ENCODE measurements at places on chromosomes 11 and 22. TPM values are rescaled to one million over a fixed set of nuclear protein-coding genes. Genes with fewer than 3 reads are reported as not detected.
A peak's percentile ranks its signal among the peaks of the same experiment; 100 is the strongest.

GRCh38 chr11:96146765-96147164 lies 196.2 kb downstream of the MAML2 start:
- no peak for DNase-seq

- DNase-seq = no peak
These were observed 99.3 kb downstream of the WNT7B start for GRCh38 chr22:45877651-45878050.

- no peak for DNase-seq
These were observed 2.9 kb upstream of the ABCC8 start for GRCh38 chr11:17479284-17480214.

Gene CHCHD10
- total RNA-seq = 14.9 TPM

- DNase-seq = no peak
These were observed 38.8 kb downstream of the PDE2A start for GRCh38 chr11:72635309-72635915.

DNA sequence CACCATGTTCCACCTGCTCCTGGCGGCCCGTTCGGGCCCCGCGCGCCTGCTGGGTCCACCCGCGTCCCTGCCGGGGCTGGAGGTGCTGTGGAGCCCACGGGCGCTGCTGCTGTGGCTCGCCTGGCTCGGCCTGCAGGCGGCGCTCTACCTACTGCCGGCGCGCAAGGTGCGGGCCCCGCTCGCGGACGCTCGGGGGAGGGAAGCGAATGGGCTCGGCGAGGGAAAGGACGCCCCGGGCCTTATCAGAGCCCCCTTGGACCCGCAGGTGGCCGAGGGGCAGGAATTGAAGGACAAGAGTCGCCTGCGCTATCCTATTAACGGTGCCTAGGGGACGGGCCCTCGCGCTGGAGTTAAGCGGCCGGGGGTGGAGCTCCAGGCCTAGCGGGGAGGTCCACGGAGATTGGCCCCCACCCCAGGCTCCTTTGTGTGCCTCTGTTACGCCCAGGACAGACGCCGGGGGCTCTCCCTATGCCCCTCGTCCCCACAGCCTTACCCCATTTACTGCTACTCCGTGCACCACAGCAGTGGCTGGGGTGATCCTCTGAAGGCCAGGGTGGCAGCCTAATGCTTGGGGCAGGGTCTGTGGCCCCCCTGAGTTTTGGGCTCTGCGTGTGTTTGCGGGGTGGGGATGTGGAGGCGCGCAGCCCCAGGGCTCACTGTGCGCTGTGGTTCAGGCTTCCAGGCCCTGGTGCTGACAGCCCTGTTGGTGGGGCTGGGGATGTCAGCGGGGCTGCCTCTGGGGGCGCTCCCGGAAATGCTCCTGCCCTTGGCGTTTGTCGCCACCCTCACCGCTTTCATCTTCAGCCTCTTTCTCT lies 1.1 kb downstream of the TM7SF2 start:
- DNase-seq = no peak

Gene BEST1
- total RNA-seq = 0.62 TPM

Gene ART1
- not detected for total RNA-seq

GRCh38 chr11:4480577-4481239 lies 1.7 kb upstream of the OR52K1 start:
- DNase-seq = no peak

DNA sequence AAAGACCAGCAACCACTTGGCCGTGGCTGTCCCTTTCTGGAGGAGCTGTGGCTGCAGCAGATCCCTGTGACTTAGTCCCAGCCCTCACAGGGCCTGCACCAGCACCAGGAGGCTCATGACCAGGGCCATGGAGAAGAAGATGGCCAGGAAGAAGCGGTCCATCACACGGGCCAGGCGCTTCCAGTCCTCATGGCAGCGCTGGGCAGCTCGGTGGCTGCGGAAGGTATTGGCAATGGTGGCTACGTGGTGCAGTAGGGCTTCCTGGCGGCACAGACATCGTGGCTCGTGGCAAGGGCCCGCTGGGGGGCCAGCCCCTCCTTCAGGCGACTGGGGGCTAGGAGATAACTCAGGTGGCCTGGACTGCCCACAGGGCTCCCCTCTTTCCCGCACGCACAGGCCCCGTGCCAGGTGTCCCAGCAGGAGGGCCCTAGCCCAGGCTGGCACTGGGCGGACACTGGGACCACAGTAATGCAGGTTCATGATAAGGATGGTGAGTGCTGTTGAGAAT lies 5.1 kb downstream of the CHRNA10 start:
- DNase-seq = no peak

GRCh38 chr11:26095340-26095739 lies 236.6 kb upstream of the ANO3 start:
- no peak for DNase-seq

Gene RFPL3
- total RNA-seq = not detected

DNA sequence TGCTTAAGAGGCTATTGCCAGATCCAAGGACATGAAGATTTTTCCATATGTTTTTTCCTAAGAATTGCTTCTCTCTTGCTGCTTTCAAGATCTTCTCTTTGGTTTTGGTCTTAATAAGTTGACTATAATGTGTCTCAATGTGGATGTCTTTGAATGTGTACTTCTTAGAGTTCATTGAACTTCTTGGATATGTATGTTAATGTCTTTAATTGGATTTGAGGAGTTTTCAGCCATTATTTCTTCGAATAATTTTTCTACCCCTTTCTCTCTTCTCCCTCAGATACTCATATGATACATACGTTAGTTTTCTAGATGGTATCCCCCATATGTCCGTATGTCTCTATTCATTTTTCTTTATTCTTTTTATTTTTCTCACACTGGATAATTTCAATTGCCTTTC lies 13.2 kb downstream of the CABIN1 start:
- no peak for DNase-seq

DNA sequence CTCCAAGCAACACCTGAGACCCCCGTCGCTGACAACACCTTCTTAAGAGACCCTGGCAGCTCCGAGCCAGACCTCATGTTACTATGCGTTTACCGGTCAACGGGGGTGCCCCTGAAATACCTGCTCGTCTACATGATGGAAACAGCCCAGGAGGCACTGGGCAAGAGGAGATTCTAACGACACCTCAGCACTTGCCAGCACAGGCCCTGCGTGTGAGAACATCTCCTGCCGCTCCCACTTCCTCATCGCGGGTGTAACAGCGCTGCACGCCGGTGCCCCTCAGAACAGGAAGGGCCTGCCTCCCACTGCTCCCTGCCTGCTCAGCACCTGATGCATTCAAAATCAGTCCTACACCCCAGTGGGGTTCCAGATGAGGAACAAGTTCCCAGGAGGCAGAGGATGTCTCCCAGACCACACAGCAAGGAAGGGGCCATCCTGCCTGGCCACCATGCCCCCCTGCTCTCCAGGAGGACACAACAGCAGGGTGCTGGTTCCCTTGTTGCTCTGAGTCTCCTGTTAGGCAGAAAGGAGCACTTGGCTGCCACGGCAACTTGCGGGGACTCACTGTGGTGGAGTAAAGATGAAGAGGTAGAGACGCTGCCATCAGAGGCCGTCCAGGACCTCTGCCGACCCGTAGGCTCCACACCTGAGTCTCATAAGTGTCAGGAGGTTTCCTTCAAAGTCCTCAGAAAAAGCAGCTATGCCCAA lies 2.1 kb downstream of the TOLLIP start:
- peak; percentile 5 for DNase-seq

GRCh38 chr11:35322318-35322979 lies 96.9 kb downstream of the SLC1A2 start:
- no peak for DNase-seq

Gene MCAM
- total RNA-seq = 88.8 TPM

DNA sequence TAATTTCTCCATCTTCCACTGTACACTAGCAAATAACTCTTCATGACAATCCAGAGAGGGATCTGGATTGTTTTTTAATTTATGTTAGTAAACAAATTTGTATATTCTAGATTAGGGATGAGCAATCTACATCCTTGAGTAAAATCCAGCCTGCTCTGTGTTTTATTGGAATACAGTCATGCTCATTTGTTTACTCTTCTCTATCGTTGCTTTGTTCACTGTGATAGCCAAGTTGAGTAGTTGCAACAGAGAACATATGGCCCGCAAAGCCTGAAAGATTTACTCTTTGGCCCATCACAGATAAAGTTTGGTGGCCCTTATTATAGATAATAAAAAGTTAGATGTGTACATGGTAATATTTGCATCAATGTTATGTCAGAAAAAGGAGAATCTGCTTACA lies 6.2 kb upstream of the BLID start:
- DNase-seq = no peak

GRCh38 chr22:42074132-42074811 lies at the start of gene PHETA2:
Gene PHETA2 (plus strand): TSS chr22:42074248. CDS start chr22:42077294, 3,046 bp downstream.
- no peak for DNase-seq

Gene XKR3
- total RNA-seq = not detected

Gene EHBP1L1
- total RNA-seq = 40.0 TPM

Gene CD3D
- not detected for total RNA-seq

Gene KRTAP5-2
- not detected for total RNA-seq

GRCh38 chr11:119673759-119674336 lies 55.2 kb downstream of the NECTIN1 start:
- no peak for DNase-seq

Gene TRIM49
- not detected for total RNA-seq

Gene PRODH
- not detected for total RNA-seq

DNA sequence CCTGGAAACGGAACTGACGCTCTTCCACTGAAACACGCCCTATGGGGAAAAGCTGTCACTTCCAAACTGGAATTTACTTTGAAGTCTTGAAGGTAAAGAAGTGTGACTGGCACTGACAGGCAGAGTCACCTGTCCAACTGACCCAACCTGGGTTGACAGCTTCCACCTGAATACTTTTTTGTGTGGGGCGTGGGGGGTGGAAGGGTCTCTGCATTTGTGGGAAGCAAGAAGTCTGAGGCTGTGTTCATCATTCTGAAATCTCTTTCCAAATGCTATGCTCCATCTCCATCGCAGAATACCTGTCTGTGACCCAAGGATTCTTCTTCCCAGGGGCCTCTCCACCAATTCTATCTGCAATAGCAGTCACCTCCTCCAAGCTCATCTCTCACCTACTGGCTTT lies 7.8 kb downstream of the IFT27 start:
- no peak for DNase-seq

- DNase-seq = no peak
These were observed 45.0 kb downstream of the OR4C6 start for GRCh38 chr11:55707029-55707428.

GRCh38 chr11:79375818-79376550 lies 64.8 kb downstream of the TENM4 start:
- no peak for DNase-seq

DNA sequence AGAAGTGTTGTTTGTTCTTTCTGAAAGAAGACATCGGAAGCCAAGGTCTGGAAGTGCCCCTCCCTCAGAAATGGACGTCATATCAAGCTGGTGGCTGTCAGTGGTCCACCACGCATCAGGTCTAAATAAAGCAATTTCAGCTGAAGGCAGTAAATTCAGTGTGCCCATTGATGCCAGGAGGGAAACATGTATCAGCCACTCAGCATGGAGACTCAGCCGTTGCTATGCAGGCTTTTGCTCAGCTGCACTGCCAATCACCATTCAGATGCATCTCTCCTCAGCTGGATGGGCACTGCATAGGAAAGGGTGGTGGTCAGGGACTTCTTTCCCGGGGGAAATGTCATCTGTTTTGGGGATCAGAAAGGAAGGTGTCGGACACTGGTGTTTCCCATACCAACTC lies 878.2 kb downstream of the NTM start:
- no peak for DNase-seq

Gene EIF3M
- 992 TPM for total RNA-seq

Gene OR51E2
- total RNA-seq = 0.37 TPM

GRCh38 chr22:50697667-50698506 lies 25.3 kb downstream of the SHANK3 start:
- no peak for DNase-seq

Gene CASP5
- not detected for total RNA-seq

GRCh38 chr11:77042111-77042726 lies 8.0 kb downstream of the B3GNT6 start:
- no peak for DNase-seq

Gene C11orf71
- total RNA-seq = 5.8 TPM

All from H4 (cell line).